CD8-positive, alpha-beta memory T cell (primary cell): ENCODE measurements at places on chromosomes 16 and 17. TPM values are rescaled to one million over a fixed set of nuclear protein-coding genes. Genes with fewer than 3 reads are reported as not detected.

PAQR4 gene
- total RNA-seq = 38.7 TPM

MAP2K6 gene
- total RNA-seq = 1.9 TPM

KCNH4 gene
- 1.5 TPM for total RNA-seq

CCDC78 gene
- 9.8 TPM for total RNA-seq

- no peak for DNase-seq
Measured at GRCh38 chr17:5680766-5681165, 96.5 kb upstream of the NLRP1 start.

GRCh38 chr17:35002876-35003551, 22.7 kb downstream of the LIG3 start:
- DNase-seq = no peak

- DNase-seq = peak; percentile 66
Measured at GRCh38 chr17:80005360-80006338, 30.0 kb downstream of the TBC1D16 start.

- DNase-seq = no peak
Measured at GRCh38 chr16:53809088-53809932, 105.4 kb downstream of the FTO start.

GRCh38 chr17:49213399-49213798, 2.9 kb downstream of the ABI3 start:
- no peak for DNase-seq

DNA sequence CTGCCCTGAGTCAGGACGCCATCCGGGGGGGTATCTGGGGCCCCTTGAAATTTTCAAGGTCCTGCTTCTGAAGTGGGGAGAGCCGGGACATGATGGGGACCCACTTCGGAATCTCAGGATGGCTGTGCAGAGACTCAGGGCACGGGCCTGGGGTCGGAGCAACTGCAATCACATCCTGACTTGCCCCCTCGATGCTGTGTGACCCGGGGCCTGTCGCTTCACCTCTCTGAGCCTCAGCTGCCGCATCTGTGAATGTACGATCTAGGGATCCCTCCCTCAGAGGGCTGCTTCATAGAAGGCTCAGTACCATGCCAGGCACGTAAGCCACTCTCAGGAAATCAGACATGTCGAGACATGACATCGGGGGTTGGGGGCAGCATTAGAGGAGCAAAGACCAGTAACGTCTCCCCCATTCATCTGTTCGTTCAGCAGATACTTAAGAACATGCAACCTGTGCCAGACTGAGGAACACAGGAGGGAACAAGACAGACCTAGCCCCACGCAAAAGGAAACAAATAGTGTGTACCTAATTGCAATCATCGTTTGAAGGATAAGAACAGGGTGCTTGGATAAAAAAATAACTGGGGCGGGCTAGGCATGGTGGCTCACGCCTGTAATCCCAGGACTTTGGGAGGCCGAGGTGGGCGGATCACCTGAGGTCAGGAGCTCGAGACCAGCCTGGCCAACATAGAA, 229.6 kb downstream of the PARN start:
- no peak for DNase-seq

- no peak for DNase-seq
Measured at GRCh38 chr17:72465191-72466024, 344.6 kb downstream of the SOX9 start.

GRCh38 chr17:43855061-43855460, 8.1 kb downstream of the CD300LG start:
- no peak for DNase-seq

- no peak for DNase-seq
Measured at GRCh38 chr16:80752541-80752940, 51.9 kb downstream of the CDYL2 start.

DNA sequence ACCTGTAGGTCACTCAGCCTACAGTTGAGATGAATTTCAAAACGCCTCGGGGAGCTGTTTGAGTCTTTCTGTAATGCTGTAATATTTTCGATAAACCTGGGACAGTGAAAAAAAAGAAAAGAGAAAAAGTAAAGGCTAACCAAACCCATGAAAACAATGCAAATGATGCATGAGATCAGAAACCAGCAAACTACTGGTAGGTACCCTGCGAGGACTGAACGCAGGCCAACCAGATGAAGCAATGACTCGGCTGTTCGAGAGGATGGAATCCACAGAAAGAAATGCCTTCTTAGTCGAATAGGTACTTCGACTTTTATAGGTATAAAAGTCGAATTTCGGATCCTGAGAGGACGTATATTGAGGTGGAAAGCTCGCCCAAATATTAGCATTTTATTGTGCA, 509 bp upstream of the ATAD5 start:
- no peak for DNase-seq

TNFSF12 gene
- 18.6 TPM for total RNA-seq

DNA sequence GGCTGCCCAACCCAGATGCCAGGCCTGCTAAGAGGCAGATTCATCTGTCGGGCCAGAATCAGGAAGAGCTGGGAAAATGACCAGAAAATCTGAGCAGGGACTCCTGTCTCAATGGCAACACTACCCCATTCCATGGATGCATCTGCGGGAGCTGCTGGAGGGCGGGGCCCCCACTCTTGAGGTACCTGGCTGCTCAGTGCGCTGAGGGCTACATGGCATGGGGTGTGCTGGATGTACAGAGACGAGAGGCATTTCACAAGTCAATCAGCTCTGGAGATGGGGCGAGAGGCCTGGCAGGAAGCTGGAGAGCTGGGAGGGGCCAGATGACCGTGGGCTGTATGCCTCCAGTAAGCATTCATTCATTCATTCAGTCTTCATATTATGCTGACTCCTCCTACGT, 6.4 kb downstream of the SDK2 start:
- DNase-seq = no peak

IRF8 gene
- total RNA-seq = 19.2 TPM

DNA sequence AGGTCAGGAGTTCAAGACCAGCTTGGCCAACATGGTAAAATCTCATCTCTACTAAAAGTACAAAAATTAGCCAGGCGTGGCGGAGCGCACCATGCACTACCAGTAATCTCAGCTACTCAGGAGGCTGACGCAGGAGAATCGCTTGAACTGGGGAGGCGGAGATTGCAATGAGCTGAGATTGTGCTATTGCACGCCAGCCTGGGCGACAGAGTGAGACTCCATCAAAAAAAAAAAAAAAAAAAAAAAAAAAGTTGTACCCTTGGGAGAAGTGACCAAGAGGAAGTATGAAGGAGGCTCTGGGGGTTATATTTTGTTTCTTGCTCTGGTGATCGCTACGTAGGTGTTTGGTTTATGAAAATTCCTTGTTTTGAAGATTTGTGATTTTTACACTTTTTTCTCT, 66.3 kb downstream of the LITAF start:
- DNase-seq = no peak

GRCh38 chr17:56186222-56186786, 33.0 kb downstream of the ANKFN1 start:
- no peak for DNase-seq

DNASE1L2 gene
- 1.5 TPM for total RNA-seq

CTRB2 gene
- total RNA-seq = not detected

TBC1D3H gene
- total RNA-seq = not detected

DNA sequence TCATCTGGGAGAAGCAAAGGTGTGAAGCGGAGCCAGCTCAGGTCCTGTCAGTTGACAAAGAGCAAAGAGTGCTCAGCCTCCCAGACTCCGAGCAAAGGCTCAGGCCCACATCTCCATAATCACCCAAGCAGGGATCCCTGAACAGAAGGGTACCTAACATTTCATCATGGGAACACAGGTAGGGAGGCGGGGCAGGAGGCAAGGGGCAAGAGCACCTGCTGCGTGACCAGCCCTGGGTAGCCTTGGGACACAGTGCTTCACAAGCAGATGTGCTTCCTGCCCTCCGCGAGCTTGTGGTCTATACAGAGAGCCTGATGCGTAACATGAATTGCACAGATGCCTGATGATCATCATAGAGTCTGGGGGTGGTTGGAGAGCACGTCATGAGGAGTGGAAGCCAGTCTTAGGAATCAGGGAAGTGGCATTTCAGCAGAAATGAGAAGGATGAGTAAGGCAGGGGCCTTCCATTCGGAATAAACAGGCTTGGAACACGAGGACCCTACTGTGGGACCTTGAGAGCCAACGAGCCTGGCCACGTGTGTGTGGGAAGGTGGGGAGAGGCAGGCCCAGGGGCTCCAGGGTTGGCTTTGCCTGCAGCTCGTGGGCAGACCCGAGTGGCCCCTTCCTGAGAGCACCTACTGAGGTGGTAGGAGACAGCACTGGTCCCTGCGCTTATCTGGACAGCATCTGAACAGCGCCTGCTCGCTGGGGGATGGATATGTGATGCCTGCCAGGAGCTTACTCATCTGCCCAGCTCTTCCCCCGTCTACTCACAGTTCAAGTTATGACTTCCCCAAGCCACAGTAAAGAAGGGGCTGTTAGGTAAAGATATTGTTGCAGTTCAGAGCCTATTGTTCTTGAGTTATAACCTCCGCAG, 125.8 kb downstream of the CCDC182 start:
- DNase-seq = no peak

- no peak for DNase-seq
Measured at GRCh38 chr17:43733956-43734355, 24.6 kb downstream of the SOST start.

RHBDL3 gene
- 0.20 TPM for total RNA-seq

DNA sequence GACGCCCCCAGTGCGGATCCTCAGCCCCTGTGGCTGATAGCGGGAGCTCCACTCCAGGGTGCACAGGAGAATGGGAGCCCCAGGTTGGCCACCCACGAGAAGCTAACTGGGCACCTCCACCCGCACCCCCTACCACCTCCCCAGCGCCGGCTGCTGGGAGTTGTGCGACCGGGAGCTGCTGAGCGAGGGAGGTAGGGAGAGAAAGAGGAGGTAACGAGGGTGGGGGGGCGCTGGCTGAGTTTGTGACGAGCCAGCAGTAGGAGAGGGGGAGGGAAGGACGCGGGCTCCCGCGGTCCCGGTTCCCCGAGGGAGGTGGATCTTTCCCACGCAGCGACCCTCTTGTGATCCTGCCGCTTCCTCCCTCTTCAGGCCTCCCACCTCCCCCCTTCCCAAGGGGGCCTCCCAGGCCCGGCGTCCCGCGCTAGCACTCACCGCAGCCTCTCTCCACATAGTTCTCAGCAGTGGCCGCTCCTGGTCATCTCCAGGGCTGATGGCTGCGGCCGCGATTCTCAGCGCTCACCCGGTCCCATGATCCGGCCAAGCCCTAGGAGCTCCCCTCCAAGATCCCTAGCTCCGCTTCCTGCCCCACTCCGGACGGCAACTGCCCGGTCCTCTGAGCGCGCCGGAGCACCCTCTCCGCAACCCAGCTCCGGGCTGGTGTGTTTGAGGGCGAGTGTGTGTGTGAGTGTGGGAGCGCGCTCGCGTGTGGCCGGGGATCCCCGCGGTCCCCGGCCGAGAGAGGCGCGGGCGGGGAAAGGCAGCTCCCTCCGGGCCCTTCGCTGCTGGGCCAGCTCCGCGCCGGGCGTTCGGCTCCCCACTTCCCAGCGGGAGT, at the start of gene GRIN2A:
TSS of gene GRIN2A (minus strand) at position 207 of the 832 bp plus-strand sequence. CDS start 2,017 bp downstream, outside the sequence.
- no peak for DNase-seq

ABCC12 gene
- total RNA-seq = not detected

DNA sequence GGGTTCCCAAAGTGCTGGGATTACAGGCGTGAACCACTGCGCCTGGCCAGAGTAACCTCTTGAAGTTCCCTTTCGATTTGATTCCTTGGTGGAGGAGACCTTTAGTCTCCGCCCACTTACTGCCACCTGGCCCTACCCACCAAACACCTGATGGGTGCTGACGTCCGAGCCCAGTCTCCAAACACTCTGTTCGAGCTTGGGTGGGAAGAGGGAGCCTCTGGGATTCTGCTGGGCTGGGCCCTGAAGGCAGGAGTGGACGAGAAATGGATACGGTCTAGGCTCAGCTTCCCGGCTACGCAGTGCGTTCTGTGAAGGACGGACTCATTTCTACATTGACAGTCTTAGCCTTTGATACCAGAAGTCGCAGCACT, 870 bp upstream of the ITGA3 start:
- peak; percentile 47 for DNase-seq

PRKCB gene
- total RNA-seq = 98.2 TPM

- no peak for DNase-seq
Measured at GRCh38 chr17:81302861-81303333, 7.8 kb upstream of the SLC38A10 start.

DNA sequence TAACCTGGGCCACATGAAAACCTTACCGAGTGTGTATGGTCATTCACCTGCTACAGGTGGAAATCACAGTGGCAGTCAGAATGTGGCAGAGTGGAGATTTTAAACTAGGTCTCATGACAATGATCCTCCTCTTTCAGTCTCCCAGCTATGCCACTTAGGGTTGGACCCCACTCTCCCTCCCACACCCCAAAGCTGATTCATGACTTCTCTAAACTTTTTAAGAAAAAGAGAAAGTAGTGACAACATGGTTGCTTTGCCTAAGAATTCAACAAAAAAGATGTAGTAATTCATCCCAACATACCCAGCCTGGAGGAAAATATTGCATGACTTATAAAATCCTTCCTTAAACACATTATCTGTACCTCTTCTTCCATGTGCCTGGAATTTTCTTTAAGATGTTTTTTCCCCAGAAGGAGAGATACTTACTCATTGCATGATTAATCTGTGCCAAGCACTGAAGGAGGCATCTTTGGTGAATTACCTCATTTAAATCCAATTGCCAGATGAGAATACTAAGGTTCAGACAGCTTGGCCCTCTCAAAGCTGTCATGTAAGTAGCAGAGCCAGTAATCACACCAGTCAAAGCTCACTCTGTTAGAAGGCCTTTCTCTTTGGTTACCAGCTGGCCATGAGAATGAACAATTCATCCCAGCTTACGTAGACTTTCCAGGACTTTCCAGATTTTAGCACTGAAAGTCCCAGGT, 119.9 kb downstream of the COPRS start:
- DNase-seq = no peak

- DNase-seq = no peak
Measured at GRCh38 chr16:4046221-4046620, 70.0 kb downstream of the ADCY9 start.

SULT1A1 gene
- total RNA-seq = 7.4 TPM

DNA sequence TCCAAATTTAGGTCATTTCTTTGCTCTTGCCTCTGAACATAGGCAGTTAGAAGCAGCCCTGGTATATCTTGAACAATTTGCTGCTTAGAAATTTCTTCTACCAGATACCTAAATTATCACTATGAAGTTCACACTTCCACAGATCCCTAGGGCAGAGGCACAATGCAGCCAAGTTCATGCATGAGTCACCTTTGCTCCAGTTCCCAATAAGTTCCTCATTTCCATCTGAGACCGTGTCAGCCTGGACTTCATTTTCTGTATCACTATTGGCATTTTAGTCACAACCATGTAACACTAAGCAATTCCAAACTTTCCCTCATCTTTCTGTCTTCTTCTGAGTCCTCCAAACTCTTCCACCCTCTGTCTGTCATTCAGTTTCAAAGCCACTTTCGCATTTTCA, 45.0 kb downstream of the KCNJ16 start:
- DNase-seq = no peak

GRCh38 chr17:64212122-64212521, 50.9 kb downstream of the TEX2 start:
- DNase-seq = no peak
